Stimulated activated naive CD4-positive, alpha-beta T cell treated with Interleukin-2 at 50 U/mL for 16 hours (primary cell): ENCODE measurements at places on chromosomes 7 and 10.

- DNase-seq, result no peak
Observed at GRCh38 chr7:155880721-155881120, 68.5 kb upstream of the SHH start.

- DNase-seq, result no peak
Observed at GRCh38 chr10:43162604-43163003, 24.4 kb downstream of the CSGALNACT2 start.

- DNase-seq, result no peak
Observed at GRCh38 chr10:113310347-113310746, 242.5 kb upstream of the HABP2 start.

GRCh38 chr7:126606331-126606730, 646.4 kb downstream of the GRM8 start:
- no peak for DNase-seq

DNA sequence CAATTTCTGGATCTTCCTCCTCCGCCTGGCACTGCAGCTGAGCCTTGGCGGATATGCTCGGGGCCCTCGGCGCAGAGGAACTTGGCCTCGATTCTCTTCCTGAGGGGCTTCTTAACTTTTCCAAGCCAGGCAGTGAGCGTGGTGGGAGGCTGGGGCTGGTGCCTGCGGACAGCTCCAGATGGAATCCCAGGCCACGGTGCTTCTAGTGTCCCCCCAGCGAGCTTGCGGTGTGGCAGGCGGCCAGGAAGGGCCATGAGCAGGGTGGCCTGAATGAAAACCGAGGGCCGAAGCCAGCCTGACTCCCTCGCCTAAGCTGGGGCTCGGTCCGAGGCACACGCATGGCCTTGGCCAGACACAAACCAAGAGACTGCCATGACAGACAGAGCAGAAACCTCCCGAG, 31.3 kb downstream of the RCC1L start:
- DNase-seq, result no peak

DNA sequence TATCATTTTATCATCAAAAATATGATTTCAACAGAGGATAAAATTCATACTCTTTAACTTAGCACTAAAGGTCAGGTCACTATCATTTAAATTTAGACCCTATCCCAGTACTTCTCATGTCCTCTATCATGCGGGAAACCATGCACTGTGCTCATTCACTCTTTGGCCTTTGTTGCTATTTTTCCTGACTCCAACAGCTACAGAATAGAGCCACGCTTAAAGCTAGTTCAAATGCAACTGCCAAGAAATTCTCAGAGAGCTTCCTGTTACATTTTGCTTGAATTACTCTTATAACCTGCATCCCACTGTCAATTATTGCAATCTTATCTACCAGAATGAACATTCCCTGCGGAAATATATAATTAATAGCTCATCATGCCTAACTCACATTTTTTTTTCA, 58.3 kb downstream of the SEMA3A start:
- no peak for DNase-seq

DNA sequence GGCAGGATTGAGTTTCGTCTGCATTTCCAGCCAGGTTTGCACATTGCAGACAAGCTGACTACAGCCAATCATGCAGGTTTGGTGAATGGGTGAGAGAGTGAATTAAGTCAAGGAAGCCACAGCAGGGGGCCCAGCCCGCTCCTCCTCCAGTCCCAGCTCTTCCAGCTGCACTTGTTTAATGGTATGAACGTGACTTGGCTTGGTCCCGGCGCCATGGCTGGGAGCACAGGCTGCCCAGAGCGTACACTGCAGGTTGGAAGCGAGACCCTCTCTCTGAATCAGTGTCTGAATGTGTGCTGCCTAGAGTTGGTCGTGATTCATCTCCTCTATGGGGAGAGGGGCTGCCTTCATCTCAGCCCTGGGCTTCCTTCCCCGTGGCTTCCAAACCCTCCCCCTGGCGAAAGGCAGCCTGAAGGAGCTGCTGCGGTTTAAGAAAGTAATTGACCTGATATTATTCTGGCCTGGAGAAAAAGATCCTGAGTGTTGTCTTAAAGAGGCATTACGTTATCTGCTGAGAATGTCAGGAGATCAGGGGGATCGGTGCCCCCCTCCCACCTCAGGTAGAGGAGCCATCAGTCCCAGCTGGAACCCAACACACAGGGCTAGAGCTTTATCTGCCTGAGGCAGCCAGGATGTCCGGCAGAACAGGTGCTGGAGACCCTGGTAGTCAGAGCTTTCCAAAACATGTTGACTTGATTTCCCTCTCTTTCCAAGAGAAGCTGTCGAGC, 132.1 kb downstream of the COL26A1 start:
- DNase-seq, result no peak

DNA sequence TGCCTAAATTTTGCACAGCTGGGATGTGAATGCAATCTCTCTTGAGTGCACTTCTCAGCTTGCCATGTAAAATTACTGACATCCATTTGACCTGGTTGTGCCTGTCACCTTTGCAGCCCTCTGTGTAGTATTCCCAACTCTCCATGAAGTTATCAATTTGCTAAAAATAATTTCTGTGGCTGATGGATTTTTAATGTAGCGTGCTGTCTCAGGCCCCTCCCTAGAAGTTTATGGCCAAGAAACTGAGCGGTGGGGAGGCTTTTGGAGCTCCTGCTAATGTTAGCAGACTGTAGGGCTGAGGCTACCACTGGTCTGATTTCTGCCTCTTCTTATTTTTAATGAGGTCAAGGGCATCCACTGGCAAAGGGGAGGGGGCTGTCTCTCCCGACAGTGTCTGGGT, 577.0 kb upstream of the DPP6 start:
- no peak for DNase-seq

DNA sequence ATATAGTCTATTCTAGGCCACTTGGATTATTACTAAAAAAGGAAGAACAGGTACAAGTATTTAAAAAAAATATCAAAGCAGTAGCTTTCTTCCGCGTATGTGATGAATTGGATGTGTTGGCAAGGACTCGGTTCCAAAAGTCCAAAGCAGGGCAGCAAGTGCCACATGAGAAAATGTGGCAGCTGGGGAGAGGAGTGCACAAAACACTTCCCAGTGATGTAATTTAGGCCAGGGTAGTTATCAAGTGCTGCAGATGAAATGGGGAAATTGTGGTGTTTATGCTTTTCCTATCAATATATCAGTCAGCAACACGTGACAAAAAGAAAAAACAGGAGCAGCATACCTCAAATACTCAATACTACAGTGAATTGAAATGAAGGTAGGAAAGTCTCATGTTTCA, 7.0 kb downstream of the RHOBTB1 start:
- DNase-seq, result no peak

- no peak for DNase-seq
Observed at GRCh38 chr10:4931587-4931986, 31.6 kb upstream of the AKR1C1 start.

GRCh38 chr10:98096316-98096715, 38.1 kb upstream of the R3HCC1L start:
- DNase-seq, result no peak
